ENCODE measurements at places on chromosomes 12 and 14.

DNA sequence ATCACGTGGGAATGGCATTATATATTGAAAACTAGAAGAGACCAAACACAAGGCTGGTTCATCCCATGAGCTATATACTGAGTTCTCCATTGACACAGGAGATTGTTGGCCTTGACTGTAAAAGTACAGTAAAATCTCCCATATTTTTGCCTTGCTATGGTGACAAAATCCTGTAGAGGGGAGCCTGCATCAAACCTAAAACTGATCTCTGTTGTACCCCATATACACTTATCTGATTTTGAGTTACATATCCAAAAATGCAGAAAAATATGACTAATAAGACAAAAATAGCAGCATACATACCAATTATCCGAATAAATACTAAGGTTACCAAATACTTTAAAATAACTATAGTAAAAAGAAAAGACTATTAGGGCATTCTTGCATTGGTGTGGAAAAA is 60.4 kb downstream of the TMTC3 start:
- DNase-seq = no peak

DNA sequence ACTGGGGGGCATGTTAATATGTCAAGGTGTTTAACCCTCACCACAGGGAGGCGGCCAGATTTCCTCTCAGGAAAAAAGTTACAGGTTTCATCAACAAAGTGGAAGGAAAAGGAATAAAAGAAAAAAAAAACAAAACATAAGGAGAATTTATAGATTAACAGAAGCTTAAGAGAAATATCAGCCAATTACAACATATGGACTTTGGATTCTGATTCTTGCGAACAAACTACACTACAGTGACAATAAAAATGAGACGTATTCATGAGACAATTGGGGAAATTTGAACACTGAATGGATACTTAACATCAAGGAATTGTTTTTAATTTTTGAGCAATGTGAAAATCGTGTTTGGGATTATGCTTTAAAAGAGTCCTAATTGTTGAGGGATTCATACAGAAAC is 60.4 kb downstream of the CALM1 start:
- no peak for DNase-seq

GRCh38 chr12:120076651-120077050 is 39.9 kb downstream of the RAB35 start:
- no peak for DNase-seq

- no peak for DNase-seq
Measured at GRCh38 chr14:92199763-92200162, 78.0 kb downstream of the CPSF2 start.

- DNase-seq = peak; percentile 50
Measured at GRCh38 chr14:96363751-96364336, 518 bp downstream of the GSKIP start.

GRCh38 chr12:96828169-96828789 is 78.8 kb upstream of the NEDD1 start:
- peak; percentile 14 for DNase-seq

GRCh38 chr12:132494294-132495164 is 4.6 kb downstream of the FBRSL1 start:
- no peak for DNase-seq

GRCh38 chr12:75969768-75970167 is 61.8 kb downstream of the PHLDA1 start:
- DNase-seq = no peak

DNA sequence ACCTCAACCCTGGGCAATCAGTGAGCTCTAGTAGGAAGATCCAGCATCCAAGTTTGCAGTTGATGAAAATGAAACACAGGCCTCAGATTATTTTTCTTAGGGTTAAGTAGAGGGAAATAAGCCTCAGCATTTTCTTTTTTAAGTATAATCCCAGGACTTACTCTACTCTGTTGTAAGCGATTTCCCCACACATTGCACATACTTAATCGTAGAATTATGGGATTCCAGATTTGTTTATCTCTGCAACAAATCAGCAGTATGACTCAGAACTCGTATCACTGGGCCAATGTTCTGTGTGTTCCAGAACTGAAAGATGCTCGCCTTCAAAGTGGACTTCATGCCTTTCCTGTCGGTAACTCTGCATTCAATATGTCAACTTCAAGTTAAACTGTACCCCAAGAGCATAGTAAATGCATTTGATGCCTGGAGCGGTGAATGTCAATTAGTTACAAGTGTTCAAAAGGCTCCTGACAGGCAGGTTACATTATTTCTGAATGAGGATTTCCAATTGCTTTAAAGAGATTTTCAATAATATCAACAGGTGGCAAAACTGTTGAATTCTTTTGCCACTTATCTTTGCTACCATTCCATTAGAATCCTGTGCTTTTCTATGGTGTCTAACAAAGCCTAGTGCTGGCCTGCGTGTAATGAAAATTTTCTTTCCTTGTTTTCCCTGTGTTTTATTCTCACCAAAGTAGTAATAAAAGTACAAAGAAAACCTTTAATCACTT is 323.8 kb upstream of the SYT1 start:
- DNase-seq = no peak

DNA sequence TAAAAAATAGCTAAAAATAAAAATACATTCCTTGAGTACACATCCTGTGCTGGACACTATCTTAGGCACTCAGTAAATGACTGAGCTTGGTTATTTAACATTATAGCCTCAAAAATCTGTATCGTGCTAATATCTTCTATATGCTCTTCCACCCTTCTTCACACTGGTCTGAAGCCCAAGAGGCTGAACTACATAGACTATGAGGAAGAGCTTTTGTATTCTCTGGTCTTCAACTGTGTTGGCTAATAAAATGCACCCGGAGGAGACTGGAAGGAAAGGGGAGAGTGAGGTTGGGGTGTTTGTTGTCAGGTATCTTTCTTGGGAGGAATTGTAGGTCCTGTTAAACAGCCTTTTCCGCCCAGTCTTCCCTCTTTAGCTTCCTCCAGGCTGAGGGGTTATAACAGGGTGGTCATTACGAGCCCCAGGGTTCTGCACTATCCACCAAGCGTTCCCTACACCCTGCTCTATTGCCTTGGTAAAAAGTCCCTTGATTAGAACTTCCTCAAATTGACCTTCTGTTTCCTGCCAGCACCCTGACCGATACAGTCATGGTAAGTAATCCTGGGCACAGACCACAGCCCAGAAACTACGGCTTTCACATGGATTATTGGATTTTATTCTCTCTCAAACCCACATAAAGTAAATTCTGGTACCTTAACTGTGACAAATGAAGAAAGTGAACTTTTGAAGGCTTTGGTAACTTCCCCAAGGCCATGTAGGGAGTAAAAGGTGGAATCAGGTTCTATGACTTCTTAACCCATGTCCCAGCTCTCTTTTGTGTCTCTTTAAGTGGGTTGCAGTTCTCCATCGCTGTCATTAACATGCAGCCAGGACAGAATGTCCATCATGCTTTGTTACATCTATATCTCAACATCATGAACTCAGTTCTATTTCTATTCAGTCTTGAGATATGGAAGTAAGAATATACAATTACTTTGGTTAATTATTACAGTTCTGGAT is 71.3 kb downstream of the PTHLH start:
- DNase-seq = no peak

Data from activated CD4-positive, alpha-beta T cell treated with anti-CD3 and anti-CD28 coated beads, Interleukin-2, amount 10 ng/mL, durations not matched to agents 7 days and 5 days (primary cell).